ENCODE measurements at places on chromosomes 4 and X.
A peak's percentile ranks its signal among the peaks of the same experiment; 100 is the strongest.

DNA sequence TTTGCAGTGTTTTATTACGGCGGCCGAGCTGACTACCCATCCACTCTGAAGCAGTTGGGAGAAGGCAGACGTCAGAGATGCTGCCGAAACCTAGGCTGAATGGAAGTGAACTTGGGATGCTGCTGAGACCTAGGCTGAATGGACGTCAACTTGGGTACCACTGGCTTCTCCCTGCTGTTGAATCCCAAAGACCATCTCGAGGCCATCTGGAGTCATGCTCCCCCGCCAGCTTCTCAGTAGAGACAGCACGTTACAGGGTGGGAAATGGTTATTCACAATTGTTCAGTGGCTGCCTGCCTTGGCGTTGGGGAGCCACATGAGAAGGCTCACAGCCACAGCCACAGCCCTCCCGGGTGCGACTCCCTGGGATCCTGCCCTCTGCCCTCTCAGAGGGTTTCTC lies 40.9 kb downstream of the P2RY8 start:
- DNase-seq: no peak

DNA sequence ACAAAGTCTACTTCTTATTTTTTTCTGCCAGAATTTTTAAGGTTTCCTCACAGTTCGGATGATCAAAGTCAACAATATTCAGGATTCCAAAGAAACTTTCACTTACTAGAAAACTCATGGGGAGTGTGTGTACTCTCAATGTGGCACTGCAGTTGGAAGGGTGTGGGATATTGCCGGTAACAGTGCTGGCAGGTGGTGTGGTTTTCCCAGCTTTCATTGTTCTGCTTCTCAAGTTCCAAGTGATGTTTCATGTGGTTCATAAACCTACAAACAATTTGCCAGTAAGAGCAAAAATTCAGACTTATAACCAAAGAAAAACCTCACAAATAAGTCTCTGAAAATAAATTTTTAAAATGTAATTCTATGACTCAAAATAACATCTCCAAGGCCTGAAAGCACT lies 39.8 kb downstream of the ZNF280C start:
- DNase-seq: no peak

- no peak for DNase-seq
These were observed 490.2 kb downstream of the TLL1 start for GRCh38 chr4:166363198-166363597.

GRCh38 chr4:1172971-1173757 lies 781 bp upstream of the SPON2 start:
- DNase-seq: no peak

- DNase-seq: no peak
These were observed 62.8 kb upstream of the DIAPH2 start for GRCh38 chrX:96621811-96622210.

- DNase-seq: no peak
These were observed 40.5 kb upstream of the NKX1-1 start for GRCh38 chr4:1446502-1447386.

GRCh38 chrX:78673246-78673645 lies 14.1 kb upstream of the RTL3 start:
- DNase-seq: no peak

DNA sequence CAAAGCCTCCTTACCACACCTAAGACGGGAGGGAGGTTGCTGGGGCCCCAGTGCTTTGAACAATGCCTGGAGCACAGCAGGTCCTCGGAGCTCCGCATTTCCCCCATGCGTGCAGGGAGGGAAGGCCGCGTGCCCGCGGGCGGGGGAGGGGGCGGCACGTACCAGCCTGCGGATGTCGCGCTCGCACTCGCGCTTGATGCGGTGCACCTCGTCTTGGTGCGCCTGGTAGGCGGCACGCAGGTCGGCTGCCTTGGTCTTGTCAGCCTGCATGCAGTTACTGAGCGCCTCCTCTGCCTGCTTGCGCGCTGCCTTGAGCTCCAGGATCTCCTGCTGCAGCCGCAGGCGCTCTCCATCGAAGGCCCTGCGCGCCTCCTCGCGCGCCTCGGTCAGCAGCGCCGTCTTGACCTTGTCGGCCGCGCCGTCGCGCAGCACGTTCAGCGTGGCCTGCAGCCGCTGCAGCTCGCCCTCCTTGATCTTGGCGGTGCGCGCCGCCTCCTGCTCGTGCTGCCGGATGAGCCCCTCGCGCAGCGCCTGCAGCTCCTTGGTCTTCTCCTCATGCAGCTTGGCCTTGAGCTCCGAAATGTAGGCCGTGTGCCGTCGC lies 87.2 kb upstream of the C4orf50 start:
- DNase-seq: no peak

DNA sequence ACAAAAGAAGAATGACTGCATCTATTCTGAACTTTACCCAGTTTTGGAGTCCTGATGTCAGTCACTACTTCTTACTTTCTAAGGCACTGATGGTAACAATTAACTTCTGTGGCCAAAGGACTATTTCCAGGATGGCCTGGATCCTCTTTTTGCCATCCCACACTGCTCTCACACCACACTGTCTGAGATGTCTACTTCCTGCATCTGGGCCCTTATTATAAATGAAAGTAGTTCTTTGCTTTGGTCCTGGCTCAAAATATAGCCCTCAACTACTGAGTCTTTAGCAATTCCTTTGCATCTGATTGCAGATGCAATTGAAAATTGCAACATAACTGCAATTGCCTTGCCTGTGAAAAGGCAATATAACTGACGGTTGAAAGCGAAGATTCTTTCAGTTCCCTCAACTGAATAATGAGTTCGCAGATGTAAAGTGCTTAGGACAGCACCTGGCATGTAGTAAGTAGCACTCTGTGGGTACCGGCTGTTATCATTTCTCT lies 44.2 kb downstream of the COQ2 start:
- DNase-seq: no peak

GRCh38 chr4:150938417-150938816 lies 76.7 kb downstream of the LRBA start:
- no peak for DNase-seq

GRCh38 chr4:15587649-15588048 lies 67.5 kb downstream of the FBXL5 start:
- DNase-seq: no peak

DNA sequence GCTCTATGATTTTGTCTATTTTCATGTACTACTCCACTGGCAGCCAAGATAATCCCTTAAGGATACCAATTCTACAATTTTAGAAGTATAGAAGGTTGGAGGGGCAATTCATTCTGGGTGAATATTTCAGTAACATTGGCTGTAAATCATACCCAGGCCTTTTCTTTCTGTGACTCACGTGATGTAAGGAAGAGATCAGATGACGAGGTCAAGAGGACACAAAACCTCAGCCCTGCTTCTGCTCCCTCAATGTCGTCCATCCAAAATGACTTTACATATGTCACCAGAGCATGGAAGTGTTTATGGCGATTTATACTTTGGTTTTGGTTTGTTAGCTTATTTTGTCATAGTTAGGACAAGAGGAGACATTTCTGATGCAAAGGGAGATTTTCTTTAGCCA lies 70.7 kb upstream of the SLC4A4 start:
- DNase-seq: no peak

DNA sequence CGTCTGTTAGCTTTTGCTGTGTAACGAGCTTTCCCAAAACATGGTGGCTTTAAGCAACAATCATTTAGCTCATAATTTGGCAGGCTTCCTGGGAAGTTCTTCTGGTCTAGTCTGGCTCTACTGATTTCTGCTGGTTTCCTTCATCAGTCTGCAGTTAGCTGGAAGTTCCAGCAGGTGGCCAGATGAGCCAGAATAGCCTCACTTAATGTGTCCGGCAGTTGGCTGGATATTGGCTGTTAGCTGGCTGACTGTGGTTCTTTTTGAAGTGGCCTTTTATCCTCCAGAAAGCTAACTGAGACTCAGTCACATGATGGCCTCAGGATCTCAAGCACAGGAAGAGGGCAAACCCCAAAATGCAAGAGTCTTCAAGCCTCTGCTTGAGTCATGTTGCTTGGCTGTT lies 34.9 kb downstream of the FTHL17 start:
- DNase-seq: no peak

GRCh38 chr4:38503689-38504395 lies 160.2 kb upstream of the KLF3 start:
- no peak for DNase-seq

DNA sequence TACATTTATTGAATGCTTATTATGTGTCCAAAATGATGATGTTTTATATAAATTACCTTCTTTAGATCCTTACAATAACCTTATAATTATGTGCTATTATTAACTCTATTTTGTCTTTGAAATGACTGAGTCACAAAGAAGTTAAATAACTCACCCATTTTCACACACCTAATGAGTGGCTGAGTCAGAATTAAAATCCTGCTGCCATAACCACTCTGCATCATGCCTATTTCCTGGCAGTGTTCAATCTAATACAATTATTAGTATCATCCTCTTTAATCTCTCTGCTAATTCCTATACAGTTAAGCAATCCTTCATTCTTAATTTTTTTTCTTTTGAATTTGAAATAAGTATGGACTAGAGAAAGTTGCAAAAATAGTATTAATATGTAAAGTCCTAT lies 342.9 kb downstream of the CFAP299 start:
- no peak for DNase-seq

- no peak for DNase-seq
These were observed 69.5 kb downstream of the PDE5A start for GRCh38 chr4:119559044-119559647.

DNA sequence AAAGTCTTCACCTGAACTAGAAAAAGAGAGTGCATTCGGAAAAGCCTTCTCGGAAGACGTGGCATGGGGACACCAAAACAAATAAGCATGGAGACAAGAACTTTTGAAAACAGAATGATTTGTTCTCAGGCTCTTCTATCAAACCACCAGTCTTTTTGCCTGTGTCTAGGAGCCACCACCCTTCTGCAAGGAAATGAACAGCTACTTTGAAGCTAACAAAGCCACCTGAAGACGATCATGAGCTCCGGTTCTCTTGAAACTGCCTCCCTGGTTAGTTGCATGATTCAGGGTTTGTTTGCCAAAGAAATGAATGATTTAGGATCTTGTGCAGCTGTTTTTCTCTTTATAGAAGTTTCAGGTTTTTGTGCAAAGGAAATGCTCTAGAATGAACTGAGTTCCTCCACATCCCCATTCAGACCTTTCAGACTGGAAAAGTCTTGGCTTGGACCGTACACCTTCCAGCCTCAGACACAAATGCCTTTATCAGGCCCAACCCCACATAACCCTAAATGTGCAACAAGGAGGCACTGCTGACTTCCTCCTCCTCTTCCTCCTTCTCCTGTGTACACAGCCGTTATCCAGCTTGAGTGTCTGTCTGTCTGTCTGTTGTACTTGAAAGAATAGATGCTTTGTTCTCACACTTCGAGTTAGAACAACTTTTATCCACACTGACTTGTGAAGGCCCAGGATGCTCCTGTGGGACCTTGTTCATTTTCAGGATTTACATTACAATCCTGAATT lies 334.8 kb upstream of the KLF3 start:
- DNase-seq: no peak

GRCh38 chr4:106687026-106687425 lies 318.4 kb upstream of the GIMD1 start:
- DNase-seq: no peak

DNA sequence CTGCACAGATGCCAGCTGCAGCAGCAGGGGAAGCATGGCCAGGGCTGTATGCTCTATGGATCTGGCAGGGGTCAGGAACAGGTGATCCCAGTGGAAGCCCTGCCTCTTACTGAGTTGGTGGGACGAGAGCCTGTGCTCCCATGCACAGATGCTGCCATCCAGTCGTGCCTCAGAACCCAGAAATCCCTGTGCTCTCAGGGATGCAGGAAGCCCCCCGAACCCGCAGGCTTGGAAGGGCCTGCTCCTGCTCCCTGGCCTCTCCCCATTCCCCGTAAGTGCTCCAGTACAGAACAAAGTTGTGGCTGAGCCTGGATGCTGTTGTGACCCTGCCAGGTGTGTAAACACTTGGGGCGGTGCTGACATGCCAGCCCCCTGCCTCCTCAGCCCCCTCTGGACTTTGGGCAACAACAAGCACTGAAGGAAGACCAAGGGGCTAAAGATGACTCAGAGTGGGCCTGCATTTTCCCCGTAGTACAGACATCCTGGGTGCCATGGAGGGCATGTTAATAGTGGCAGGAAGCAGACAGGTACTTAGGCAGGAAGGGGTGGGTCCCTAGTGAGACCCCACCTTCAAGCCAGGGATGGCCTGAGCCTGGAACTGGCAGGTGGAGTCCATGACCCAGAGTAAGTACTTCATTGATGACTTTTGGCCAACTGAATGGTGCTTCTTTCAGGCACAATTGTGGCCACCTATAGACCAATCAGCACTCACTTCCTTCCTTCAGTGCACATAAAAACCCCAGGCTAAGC lies 1640.7 kb downstream of the C4orf33 start:
- DNase-seq: no peak

- no peak for DNase-seq
These were observed 59.0 kb downstream of the GSTCD start for GRCh38 chr4:105767579-105767978.

GRCh38 chr4:125773502-125773901 lies 458.7 kb downstream of the FAT4 start:
- DNase-seq: no peak

DNA sequence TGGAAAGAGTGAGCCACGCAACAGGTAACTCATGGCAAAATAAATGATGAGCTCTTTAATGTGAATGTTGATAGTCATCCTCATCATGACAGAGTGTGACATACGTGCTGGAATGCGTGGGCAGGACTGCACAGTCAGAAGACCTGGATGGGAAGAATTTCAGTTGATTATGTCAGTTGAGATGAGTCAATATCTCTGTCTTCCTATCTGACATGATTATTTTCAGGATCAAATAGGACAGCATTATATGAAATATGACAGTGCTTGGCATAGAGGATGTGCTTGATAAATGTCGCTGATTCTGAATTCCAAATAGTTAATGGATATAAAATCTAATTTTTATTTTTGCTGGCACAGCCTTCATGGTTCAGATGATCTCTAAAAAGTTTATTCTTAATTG lies 95.1 kb downstream of the IL15 start:
- no peak for DNase-seq

DNA sequence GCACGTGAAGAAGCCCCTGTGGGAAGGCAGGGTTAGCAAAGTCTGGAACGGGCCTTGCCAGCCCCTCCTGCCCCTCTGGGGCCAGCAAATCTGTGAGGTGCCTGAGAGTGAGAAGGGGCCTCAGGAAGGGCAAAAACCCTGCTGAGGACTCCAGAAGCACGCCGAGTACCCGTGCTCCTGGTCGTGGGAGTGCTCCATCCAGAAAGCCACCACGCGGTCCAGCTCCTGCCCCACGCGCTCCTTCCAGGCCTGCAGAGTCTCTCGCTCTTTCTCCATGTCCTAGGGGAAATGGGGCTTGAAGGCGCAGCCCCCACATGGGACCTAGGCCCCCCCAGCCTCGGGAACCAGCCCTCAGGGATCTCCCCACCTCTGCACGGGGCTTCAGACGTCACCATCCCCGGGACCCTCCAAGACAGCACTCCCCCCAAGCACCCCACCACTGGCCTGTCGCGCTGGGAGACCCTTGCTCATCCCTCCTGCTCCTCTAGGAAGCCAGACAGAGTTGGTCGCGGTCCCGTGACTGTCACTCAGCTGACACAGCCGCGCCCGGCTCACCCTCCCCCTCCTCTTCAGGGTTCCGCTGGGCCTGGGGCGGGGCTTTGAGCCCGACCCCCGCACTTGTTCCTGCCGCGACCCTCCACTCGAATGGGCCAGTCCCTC lies at the start of gene RENBP:
Gene RENBP (minus strand): TSS at position 504 of the 660 bp plus-strand sequence. CDS start 33 bp downstream, at position 471.
- DNase-seq: peak; percentile 43
